A549 treated with dexamethasone at 1 μM for 4 hours (cell line): ENCODE measurements at places on chromosomes 7 and 10. TPM values are rescaled to one million over a fixed set of nuclear protein-coding genes. Genes with fewer than 3 reads are reported as not detected.

The CUX1 gene
- total RNA-seq: 36.9 to 52.4 TPM (median 49.7 TPM) in 5 replicates

The ASAH2 gene
- 1.7 to 3.1 TPM (median 2.8 TPM) in 5 replicates for total RNA-seq

The ADRB1 gene
- total RNA-seq: 0.95 to 1.5 TPM (median 1.3 TPM) in 5 replicates

The MAPK8 gene
- 27.3 to 39.0 TPM (median 34.2 TPM) in 5 replicates for total RNA-seq

The FAM171A1 gene
- 20.1 to 24.9 TPM (median 23.1 TPM) in 5 replicates for total RNA-seq

The VWDE gene
- 0.21 to 0.74 TPM (median 0.38 TPM) in 5 replicates for total RNA-seq

The TMEM176A gene
- total RNA-seq: 0.09 TPM in 1 of 5 replicates, not detected in the others

The LRGUK gene
- 0.20 to 0.48 TPM (median 0.22 TPM) in 5 replicates for total RNA-seq

The FAM25A gene
- total RNA-seq: not detected in 5 replicates

The CPED1 gene
- not detected in 5 replicates for total RNA-seq

The IDI1 gene
- total RNA-seq: 29.8 to 36.3 TPM (median 32.0 TPM) in 5 replicates

The FAM25G gene
- total RNA-seq: 0.83 to 0.92 TPM in 2 of 5 replicates, not detected in the others

The NPTX2 gene
- total RNA-seq: 0.12 to 0.27 TPM (median 0.20 TPM) in 5 replicates

The CCL26 gene
- 6.7 to 11.1 TPM (median 7.7 TPM) in 5 replicates for total RNA-seq

The OR9A2 gene
- total RNA-seq: not detected in 5 replicates

The PNLIPRP3 gene
- total RNA-seq: 0.04 TPM in 2 of 5 replicates, not detected in the others

The UFSP1 gene
- 3.9 to 6.1 TPM (median 4.5 TPM) in 5 replicates for total RNA-seq

The FAM25C gene
- 0.57 to 4.1 TPM (median 2.0 TPM) in 4 of 5 replicates, not detected in the other for total RNA-seq

The TRPV5 gene
- total RNA-seq: not detected in 5 replicates

The TSC22D4 gene
- 49.8 to 72.0 TPM (median 61.8 TPM) in 5 replicates for total RNA-seq

The PPP1R9A gene
- total RNA-seq: 2.4 to 4.9 TPM (median 4.2 TPM) in 5 replicates

The EBF3 gene
- total RNA-seq: 0.15 to 0.26 TPM (median 0.17 TPM) in 5 replicates
